Uterus (tissue), 4 donors: ENCODE measurements at places on chromosomes 3 and 15. TPM values are rescaled to one million over a fixed set of nuclear protein-coding genes. Genes with fewer than 3 reads are reported as not detected.

The SLC24A5 gene
- total RNA-seq: 0.29 TPM

The ROPN1 gene
- not detected for total RNA-seq

The CACNA2D2 gene
- total RNA-seq: under 0.01 TPM

The SLC7A14 gene
- total RNA-seq: 0.55 TPM

The SH2D7 gene
- total RNA-seq: not detected

The DUOX1 gene
- 0.26 TPM for total RNA-seq

The TNFAIP8L3 gene
- 40.5 TPM for total RNA-seq

The ZNF445 gene
- 33.2 TPM for total RNA-seq

The LRRIQ4 gene
- not detected for total RNA-seq

The WDR93 gene
- total RNA-seq: not detected

The CLSTN2 gene
- 24.1 TPM for total RNA-seq

The OIP5 gene
- not detected for total RNA-seq

The CLCN2 gene
- total RNA-seq: 1.8 TPM

The RTP2 gene
- total RNA-seq: not detected

The NUTM1 gene
- not detected for total RNA-seq

The MYO1E gene
- 40.3 TPM for total RNA-seq

The ZNF662 gene
- total RNA-seq: 25.5 TPM

The TGM5 gene
- not detected for total RNA-seq

The EIF4A2 gene
- total RNA-seq: 429 TPM

The DOCK3 gene
- 1.6 TPM for total RNA-seq

DNA sequence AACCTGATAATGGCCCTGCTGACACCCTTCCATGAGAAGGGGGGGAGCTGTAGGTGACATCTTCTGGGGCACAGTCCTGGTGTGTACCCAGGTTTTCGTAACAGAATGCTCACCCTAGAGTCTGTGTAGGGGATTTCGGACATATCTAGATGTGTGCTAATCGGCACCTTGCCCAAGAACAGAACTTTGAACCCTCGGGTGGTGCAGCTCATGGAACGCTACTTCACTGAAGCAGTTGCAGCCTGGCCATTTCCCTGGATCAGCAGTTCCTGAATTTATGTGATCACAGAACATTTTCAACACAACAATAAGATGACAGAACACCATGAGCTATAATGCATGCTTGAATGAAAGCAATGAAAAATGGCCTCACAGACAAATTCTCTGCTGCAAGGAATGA, 57.5 kb upstream of the MUC13 start:
- no peak for DNase-seq

- no peak for DNase-seq
Observed at GRCh38 chr3:17181413-17181907, 296.7 kb downstream of the PLCL2 start.

GRCh38 chr15:88247914-88248313, 8.6 kb downstream of the NTRK3 start:
- DNase-seq: no peak

GRCh38 chr3:2516762-2517441, 418.2 kb downstream of the CNTN4 start:
- DNase-seq: no peak

- DNase-seq: no peak
Observed at GRCh38 chr15:57384816-57385215, 8.5 kb downstream of the CGNL1 start.

DNA sequence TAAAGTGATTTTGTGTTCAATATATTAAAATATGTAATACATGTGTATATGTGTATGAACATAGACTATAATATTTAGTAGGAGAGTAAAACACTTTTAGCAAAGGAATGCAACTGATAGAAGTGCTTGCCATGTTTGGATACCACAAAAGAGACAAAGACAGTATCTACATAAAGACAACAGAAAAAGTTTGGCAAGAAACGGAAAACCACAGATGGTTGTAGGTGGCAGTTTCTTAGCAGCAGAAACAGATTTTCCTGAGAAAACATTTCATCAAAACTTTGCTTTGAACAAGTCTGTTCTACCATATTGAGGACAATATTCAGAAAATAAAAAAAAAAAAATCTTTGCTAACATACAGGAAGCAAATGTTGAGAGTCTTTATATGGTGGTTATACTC, 1560.4 kb upstream of the GBE1 start:
- no peak for DNase-seq

- DNase-seq: no peak
Observed at GRCh38 chr15:80456517-80457492, 52.6 kb downstream of the ARNT2 start.

GRCh38 chr3:41323467-41324155, 124.3 kb downstream of the CTNNB1 start:
- no peak for DNase-seq

GRCh38 chr3:44468572-44469520, 8.6 kb downstream of the ZNF445 start:
- DNase-seq: no peak

GRCh38 chr3:133296981-133297380, 102.9 kb upstream of the BFSP2 start:
- no peak for DNase-seq

GRCh38 chr3:184236033-184236410, 6.6 kb downstream of the VWA5B2 start:
- DNase-seq: no peak

DNA sequence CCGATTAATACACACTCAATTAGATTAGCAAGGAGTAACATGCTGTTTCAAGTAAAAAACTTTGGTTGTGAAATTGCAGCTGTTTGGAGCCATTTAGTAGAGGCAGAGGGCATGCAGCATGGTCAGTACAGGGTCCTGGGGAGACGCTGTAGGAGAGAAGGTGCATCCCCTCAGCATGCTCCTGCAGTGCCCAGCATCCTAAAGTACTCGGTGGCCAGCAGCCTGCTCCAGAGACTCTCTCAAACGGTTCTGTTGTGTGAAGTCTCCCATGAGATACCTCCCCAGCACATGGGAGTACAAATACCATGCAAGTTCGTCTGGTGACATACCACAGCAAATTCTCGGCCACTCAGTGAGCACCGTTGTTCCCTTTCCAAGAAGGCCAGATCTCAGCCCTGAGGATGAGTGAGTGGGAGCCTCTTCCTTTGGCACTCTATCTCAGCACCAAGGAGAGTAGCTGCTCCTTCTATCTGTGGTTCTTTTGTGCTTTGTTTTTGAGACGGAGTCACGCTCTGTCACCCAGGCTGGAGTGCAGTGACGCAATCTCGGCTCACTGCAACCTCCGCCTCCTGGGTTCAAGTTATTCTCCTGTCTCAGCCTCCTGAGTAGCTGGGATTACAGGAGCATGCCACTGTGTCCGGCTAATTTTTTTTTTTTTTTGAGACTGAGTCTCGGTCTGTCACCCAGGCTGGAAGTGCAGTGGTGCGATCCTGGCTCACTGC, 72.7 kb downstream of the TJP1 start:
- no peak for DNase-seq

DNA sequence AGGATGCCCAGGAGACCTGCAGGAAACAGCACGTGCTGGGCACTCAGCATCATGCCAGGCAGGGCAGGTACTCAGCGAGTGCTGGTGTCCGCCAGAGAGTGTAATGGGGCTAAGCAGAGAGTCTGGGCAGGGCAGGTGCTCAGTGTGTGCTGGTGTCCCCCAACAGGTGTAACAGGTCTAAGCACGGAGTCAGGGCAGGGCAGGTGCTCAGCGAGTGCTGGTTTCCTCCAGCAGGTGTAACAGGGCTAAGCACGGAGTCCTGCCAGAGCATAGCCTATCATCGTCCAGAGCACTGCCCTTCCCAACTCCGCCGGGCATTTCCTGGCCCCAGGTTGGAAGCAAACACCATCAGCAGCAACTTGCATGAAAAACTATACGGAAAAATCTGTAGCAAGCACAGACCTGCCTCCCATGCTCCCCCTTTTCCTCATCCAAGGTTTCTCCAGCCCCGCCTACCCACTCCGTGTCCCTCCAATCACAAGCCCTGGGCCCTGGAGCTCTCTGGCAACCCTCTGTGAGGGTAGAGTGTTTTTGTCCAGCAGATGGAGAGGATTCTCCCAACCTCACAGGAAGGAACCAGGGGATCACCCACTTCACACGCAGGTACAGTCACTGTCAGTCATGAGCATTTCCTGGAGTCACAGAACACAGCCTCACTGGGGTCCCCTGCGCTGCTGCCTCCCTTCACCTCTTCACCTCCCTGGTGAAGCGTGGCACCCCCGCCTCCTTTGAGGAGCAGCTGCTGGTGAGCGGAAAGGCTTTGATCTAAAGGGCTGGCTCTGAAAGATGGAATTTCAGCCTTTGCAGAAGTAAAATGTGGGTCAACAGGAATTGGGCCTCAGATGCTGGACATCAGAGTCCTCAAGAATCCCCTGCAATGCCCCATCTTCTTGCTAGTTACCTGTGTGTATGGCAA, 302.5 kb downstream of the OCA2 start:
- DNase-seq: no peak

DNA sequence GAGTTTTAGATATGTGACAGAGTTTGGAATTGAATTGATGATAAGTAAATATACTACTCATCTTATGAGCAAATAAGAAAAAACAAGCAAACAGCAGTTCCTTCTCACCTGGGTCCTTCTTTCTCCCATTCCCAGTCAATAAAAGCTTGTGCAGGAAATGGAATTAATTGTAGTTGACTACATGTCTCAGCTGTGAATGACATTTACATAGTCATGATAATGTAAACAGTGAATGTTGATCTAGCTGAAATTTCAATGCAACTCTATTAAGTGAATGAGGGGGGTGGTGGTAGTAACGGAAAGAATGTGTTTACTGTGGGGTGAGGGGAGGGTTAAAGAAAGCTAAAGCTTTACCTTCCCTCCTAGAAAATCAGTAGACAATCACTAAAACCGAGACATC, 76.2 kb downstream of the NFKBIZ start:
- DNase-seq: no peak

- DNase-seq: no peak
Observed at GRCh38 chr15:85879334-85880163, 84.8 kb upstream of the KLHL25 start.

DNA sequence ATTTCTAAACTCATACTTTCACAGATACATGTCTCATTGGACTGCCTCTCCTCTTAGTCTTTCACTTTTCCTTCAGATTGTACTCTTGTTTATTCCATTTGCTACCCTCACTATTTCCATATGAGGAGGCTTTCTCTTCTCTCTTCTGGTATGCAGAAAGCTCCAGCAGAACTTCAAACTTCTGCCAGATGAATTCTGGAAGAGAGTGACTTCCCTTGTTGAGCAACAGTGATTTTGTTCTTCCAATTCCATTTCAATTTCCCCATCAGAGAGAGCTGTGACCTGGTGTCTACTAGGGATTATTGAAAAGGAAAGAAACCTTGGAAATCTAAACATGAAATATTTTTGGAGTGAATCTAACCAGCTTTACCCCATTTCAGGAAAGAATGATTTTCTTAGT, 523.2 kb upstream of the ZNF717 start:
- no peak for DNase-seq

DNA sequence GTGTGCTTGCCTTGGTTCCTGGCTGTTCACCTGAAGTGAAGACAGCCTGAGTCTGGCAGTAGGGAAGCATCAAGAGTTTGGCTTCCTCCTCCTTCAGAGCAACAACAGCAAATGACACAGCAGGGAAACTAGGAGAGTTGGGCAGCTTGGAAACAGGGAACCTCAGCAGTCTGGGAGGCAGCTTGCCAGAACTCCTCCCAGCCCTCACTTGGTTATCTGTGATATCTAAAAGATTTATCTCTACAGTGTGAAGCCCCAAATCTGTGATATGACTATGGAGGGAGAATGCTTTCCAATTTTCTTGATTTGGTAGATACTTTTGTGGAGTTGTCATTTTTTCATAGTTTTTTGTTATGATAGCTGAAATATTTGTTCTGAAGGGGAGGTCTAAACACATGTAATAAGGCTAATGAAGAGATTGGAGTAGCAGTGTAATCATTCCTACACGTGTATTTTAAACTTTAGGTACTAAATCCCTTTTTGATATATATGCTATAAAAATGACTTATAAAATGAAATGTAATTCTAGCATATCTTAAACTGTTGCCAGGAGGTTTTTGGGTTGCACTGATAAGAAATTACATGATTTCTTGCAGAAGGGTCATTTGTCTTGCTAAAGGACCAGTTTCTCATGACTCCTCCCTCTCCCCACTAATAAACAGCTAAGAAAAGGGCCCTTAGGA, 20.8 kb downstream of the UBE2E1 start:
- peak; percentile 23 for DNase-seq

- no peak for DNase-seq
Observed at GRCh38 chr3:39005295-39005694, 46.4 kb downstream of the SCN11A start.

- no peak for DNase-seq
Observed at GRCh38 chr3:98705212-98705611, 57.9 kb upstream of the ST3GAL6 start.

DNA sequence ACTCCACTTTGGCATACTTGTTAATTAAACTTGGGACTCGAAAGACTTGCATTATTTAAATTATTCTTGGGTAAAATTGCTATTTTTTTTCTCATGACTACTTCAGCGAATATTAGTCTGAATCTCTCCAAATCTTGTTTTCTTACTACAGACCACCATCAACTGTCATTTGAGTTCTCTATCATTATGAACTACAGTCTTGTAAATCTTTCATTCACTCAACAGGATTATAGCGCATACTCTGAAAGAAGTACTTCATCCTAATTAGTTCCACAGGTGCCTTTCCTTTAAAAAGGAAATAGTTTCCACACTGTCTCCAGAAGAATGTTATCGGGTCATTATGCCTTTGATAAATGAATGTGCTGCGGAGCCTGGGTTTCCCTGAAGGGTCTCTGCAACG, 149.5 kb downstream of the NLGN1 start:
- DNase-seq: no peak

DNA sequence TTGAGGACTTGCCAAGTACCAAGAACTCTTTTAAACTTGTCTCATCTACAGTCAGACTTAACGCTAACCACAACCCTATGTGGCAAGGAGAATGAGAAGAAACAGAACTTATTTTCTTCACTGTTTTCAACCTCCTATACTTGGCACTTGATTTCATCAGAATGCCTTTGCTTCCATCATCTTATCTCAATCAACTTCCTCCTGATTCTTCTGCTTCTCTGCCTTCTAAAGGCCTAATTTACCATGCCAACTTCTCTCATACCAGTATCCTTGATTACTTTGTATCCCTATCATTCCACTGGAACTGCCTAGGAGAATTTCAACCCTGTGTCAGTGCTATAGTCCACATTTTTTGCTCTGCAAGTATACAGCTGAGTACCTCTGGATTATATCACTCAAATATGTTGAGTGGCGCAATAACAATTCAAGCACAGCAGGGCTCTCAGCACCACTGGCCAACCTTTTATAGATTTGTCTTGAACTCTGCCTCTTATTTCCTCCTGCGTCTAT, 413.6 kb downstream of the ROBO1 start:
- DNase-seq: no peak

GRCh38 chr3:143216709-143217182, 97.2 kb downstream of the CHST2 start:
- DNase-seq: no peak

DNA sequence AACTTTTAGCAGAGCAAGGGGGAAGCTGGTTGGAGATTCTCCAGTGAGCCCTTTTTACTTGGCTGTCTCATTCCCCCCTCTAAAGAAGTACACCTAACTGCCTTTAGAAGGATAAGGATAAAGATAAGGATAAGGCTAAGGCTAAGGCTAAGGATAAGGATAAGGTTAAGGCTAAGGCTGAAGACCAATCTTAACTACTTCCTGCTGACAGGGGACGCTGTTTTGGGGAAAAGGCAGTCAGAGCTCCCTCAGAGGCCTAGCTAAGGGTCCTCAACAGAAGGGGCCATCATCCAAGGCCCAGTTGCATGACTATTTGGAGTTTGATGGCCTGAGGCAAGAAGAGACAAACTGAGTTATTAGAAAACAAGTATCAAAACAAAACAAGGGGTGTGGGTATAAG, 94.3 kb upstream of the ARPP21 start:
- DNase-seq: no peak

GRCh38 chr15:35260941-35261340, 175.8 kb upstream of the NANOGP8 start:
- DNase-seq: no peak

GRCh38 chr3:12901623-12902045, 60.3 kb upstream of the RPL32 start:
- DNase-seq: no peak
